Fibroblast of pulmonary artery (primary cell): ENCODE measurements at places on chromosomes 1 and 21.

DNA sequence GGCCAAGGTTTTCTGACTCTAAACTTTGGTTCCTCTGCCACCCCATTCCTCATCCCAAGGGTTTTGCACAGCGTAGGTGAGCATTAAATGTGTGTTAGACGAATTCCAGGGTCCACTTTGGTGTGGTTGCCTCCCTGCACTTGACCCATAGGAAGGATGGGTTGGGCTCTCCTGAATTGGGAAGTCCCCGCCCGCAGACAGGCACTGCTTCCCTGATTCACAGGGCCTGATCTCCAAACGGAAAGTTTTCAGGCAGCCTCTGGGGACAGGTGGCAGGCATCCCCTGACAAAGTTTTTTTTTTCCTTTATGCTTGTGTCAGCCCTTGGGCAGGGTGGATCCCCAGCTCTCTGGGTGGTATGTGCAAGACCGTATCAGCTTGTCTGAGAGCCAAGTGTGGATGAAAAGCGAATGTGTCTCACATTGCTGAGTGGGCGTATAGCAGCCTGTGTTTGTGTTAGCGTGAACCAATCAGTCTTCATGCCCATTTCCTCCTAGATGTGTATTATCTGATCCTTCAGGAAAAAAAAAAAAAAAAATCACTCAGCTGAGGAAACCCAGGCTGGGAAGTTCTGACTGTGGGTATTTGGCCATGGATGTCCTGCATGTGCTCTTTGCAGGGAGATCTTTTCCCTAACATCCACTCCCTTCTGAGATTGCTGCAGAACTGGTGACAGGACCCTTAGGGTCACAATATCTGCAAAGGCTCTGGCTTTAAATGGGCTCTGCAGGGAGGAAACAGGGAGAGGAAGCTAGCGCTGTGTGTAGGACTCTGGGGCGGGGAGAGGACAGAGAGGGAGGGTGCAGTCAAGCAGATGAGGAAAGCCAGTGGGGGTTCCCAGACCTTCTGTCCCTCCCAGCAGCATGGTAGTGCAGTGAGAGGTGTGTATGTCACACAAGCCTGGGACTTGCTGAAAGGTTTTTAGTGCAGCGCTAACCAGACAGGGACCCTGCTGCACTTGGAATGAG, 42.2 kb upstream of the TRABD2B start:
- peak; percentile 26 for DNase-seq

DNA sequence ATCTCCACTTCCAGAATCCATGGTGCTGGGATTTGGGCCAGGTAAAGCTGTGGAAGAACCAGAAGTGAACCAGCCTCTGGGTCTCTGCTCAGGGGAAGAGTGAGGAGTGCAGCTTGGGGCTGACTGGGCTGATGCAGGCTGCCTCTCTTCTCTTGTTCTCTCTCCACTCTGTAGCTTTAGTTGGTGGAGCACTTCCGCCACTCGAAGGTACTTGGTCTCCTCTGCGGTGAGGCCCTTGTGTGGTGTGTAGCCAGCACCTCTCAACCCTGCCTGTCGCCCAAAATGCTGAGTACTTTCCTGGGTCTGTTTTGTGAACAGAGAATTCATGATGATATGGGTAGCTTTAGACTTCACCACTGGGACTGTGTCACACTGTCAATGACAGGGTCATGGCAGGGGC, 63.2 kb downstream of the URB2 start:
- no peak for DNase-seq

DNA sequence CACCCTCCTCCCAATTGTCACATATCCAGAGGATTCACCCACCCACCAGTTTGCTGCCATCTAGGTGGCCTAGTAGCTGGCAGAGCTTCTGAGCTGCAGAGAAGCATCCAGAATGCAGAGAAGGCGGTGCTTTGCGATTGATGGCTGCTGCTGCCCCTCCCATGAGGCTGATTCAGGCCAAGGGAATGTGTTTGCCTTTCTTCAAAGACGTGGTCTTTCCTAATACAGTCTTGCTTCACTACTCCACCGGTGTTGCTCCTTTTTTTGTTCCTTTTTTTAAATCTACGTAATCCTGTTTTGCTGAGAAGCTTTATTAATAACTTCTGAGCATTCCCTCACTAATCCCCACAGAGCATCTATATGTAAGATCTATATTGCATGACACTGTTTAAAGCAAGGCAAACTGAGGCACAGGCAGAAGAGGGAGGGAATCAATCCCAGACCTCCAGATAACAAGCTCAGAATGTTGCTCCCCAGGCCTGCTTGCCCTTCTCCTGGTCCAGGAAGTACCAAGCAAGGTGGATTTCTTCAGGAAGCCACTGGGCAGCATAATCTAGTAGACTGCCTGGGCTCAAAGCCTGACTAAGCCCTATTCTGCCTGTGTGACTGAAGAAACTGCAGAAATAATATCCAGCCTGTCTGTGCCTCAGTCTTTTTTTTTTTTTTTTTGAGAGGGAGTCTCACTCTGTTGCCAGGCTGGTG, 275.5 kb upstream of the FMN2 start:
- DNase-seq: peak; percentile 39

DNA sequence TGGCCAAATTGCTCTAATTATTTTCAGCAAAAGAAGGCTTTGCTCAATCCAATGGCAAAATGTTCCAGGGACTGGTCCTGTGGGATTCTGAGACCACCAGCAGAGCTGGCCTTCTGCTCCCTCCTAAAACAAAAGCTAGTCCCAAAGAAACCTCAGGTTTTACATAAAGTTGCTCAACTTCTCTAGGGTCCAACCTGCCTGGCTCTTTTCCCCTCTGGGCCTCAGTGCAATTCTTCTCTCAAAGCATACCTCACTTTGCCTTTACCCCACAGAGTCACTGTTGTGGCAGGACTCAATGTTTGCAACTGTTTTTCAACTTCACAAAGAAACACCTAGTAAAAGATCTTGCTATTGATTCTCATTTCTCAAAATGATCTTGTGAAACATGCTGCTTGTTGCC, 39.8 kb downstream of the TBX15 start:
- DNase-seq: no peak

- DNase-seq: peak; percentile 16
Observed at GRCh38 chr1:205812271-205812877, 624 bp downstream of the SLC41A1 start.

GRCh38 chr1:58866578-58866977, 82.7 kb upstream of the JUN start:
- DNase-seq: no peak

- DNase-seq: no peak
Observed at GRCh38 chr1:70195342-70195741, 10.0 kb downstream of the LRRC40 start.

DNA sequence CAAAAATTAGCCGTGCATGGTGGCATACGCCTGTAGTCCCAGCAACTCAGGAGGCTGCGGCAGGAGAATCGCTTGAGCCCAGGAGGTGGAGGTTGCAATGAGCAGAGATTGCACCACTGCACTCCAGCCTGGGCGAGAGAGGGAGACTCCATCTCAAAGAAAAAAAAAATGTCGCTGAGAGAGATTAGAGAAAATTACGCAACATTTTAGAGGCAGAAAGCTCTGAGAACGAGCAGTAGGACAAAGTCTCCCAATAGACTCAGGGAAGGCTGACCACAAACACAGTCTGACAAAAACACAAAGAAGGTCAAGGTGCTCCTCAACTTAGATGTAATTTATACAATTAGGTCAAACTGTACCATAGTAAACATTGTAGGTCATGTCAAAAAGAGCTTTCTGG, 367.6 kb upstream of the ZRANB2 start:
- no peak for DNase-seq

DNA sequence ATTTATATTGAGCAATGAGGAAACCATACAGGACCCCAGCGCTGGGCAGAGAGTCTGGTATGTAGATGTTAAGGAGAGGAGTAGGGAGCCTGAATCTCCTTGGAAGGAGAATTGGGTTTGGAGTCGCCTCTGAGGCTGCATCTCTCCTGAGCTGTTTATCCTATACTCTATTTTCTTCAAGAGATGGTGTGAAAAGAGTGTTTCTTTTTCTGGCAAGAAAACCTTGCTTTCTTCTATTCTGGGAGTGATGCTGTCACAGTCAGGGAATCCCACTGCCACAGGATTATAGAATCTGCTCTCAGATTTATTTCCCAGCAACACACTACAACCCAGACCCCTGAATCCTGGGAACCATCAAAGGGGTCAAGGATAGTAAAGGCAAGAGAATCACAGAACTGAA, 3.3 kb downstream of the LURAP1 start:
- DNase-seq: no peak

GRCh38 chr1:26317612-26318337, at the start of gene CD52:
TSS of gene CD52 (plus strand) at chr1:26317958. CDS start at chr1:26318018, 60 bp downstream.
- no peak for DNase-seq

GRCh38 chr1:9691691-9692090, 40.2 kb downstream of the PIK3CD start:
- DNase-seq: no peak

GRCh38 chr21:35197191-35197590, 148.1 kb upstream of the RUNX1 start:
- DNase-seq: no peak

DNA sequence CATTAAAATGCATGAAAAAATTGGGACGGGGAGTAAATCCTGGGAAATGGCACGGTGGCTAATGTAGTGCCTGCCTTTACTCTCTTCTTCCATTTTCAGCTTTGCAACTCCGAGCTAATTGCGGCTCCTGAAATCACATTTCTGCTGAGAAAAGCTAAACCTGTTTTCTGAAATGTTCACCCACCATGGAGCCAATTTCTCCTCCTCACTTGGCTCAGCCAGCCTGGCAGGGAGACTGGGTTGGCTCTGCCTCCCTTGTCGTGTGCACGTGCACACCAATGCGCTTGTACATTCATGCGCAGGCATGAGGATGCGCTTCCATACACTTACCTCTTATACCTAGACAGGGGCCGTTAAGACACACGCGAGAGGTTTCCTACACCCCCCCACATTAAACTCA, 165.4 kb downstream of the PLXNA2 start:
- no peak for DNase-seq

DNA sequence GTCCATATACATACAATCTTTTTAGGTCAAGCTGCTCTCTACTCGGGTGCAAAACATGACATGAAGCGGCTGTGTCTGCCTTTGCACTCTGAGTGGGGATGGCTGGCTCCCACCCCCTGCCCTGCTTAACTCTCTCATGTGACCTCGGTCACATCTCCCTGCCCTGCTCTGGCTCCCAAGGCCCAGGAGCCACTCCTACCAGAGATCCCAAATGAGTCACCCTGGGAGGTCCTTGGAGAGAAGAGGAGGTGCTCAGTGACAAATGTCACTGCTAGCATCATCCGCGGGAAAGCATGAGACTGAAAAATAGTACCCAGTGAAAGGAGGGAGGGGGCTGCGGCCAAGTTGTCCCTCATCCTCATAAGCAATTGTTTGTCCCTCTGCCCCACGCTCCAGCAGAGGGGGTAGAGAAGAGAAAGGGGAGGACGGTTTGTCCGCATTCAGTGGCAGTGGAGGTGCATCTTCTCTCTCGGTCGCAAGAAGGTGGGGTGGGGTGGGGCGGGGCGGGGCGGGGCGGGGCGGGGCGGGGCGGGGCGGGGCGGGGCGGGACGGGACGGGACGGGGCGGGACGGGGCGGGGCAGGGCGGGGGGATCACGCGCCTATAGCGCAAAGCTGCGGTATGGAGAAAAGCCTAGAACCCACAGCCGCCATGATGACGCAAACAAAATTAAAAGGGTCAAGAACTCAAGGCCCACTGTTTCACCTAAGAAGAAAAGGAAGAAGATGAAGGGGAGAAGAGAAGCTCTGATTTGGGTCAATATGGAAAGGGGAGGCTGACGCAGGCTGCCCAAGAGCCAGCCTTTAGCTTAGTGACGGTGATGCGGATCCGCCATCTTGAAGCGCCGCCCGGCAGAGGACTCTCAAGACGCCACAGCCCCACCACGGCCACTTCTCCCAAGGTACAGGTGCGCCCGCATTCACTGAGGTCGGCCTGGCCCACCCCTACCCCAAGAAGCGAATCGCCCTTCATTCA, 66.2 kb downstream of the CD46 start:
- DNase-seq: no peak

DNA sequence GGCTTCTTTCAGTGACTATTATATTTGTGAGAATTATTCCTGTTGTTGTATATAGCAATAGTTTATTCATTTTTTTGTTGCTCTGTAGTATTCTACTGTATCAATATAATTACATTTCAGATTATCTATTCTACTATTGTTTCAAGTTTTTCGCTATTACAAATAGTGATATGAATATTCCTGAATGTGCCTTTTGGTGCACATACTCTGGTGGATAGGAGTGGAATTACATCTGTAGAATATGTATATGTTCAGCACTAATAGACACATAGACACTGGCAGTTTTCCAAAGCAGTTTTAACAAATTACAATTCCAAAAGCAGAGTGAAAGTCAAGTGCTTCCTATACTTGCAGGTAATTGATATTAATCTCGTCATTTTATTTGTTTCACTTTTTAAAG, 696.2 kb upstream of the PRMT6 start:
- DNase-seq: no peak

DNA sequence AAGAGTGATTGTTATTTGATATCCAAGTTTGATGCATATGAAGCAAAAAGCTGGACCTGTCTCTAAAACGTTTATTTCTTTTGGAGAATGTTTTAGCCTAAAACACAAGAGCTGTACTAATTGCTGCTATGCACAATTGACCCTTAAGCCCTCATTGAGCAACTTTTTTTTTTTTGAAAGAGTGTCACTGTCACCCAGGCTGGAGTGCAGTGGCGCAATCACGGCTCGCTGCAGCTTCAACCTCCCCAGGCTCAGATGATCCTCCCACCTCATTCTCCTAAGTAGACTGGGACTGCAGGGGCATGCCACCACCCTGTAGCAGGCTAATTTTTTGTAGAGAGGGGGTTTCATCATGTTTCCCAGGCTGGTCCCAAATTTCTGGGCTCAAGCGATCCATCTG, 129.1 kb downstream of the PIK3R3 start:
- no peak for DNase-seq

DNA sequence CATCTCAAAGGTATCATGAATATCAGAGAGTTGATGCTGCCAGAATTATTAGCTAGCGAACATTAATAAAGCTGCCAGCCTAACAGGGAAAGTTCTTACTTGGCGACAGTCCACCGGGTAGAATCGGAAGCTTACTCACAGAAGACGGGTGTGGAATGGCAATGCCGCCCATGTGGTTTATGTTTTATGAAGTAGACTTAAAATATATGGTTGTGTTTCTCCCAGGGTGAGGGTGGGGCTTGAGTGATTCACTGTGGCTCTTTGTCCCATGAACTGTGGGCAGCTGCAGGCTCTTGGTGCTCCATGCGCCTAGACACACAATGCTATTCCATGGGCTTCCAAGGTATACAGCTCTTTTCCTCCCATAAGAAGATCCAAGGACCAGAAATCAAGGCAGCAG, 162.7 kb downstream of the PIGK start:
- DNase-seq: no peak

DNA sequence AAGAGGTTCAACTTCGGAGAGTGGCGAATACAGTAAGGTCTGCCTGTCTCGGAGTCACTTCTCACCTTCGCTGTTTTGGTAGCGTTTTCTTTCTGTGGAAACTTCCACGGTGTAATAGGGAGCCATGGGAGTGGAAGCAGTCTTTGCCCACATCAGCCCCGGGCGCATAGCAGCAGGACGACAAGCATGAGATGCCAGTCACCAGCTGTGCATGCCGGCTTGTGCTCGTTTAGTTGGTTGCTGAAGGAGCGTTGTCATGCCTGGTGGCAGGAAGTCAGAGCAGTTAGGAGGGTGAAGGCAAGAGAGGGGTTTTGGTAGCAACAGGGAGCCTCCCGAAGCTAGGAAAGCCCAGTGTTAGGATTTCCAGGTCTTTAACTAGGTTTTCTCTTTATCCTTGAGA, 58.8 kb downstream of the MRPS6 start:
- DNase-seq: no peak

GRCh38 chr1:47340227-47340626, 6.6 kb downstream of the CMPK1 start:
- DNase-seq: peak; percentile 22
